MM.1S (cell line): ENCODE measurements at places on chromosomes 3 and 15.

DNA sequence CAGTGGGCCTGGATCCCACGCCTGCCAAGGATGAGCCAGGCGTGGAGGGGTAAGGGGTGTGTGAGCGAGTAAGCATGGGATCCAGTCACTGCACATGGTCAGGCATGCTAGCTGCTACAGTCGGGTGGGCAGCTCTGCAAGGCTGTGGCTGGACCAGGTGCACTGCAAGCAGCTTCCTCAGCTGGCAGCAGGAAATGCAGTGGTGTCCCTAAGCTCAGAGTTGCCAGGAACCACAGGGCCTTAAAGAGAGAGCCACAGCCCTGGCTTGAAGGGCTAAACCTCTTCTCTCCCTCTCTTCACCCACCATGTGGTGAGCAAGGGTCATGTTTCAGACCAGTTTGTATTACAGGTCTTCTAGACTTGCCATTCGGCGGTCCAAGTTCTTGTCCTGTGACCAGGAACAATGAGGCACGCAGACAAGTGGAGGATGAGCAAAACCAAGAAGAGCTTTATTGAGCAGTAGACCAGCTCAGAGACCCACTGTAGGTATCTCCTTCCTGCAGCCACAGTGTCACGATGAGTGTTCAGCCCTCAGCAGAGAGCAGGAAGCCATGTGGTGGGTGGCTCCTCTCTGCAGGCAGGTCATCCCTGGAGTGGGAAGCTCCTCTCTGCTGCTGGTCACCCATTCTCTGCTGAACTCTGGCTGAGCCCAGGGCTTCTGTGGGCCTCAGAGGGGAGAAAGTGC is 511.9 kb downstream of the PYDC2 start:
- no peak for DNase-seq

DNA sequence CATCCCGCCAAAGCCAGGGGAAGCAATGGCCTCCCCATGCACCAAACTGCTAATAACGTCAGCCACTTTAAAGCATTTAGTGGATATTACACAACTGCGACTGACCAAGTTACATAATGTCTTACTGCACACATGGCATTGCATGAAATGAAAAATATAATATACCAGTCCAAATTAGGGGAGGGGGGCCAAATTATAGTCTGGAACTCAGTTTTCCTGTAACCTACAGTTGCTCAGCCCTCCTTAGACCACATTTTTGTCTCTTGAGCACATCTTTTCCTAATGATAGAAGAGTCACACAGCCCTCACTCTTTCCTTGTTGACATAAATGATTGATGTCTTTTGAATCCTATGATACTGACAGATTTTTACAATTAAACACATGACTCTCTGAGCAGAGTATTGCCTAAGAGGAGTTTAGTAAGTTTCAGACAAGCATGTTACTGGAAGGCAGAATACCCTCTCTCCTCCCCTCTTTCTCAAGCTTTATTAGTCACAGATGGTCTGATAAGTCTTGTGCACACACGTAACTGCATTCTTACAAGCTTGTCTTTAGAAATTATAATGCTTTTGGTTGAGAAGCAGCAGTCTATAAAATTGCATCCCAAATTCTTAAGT is 1.1 kb upstream of the PLD1 start:
- DNase-seq = no peak

GRCh38 chr3:134030379-134031347 is 938 bp upstream of the SLCO2A1 start:
- DNase-seq = no peak

DNA sequence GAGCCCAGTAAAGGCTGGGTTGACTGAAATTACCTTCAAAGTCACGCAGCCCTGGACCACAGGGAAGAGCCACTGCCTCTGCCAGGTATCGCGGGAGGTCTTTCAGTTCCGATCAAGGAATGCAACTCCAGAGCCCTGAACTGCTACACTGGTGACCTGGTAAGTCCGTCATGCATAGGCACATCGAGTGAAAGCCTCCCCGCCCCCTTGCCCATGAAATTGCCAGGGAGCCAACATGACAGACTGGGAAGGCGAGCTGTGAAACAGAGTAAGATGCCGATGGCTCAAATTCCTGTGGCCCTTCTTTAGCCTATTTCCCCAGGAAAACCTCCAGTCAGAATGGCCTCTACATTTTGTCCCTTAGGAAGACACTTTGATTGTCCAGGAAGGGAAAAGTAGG is 2.3 kb upstream of the GP5 start:
- no peak for DNase-seq

GRCh38 chr3:134937256-134938028 is 142.4 kb downstream of the EPHB1 start:
- DNase-seq = no peak

- peak; percentile 26 for DNase-seq
Observed at GRCh38 chr15:91522605-91523332, 330.7 kb upstream of the SLCO3A1 start.

DNA sequence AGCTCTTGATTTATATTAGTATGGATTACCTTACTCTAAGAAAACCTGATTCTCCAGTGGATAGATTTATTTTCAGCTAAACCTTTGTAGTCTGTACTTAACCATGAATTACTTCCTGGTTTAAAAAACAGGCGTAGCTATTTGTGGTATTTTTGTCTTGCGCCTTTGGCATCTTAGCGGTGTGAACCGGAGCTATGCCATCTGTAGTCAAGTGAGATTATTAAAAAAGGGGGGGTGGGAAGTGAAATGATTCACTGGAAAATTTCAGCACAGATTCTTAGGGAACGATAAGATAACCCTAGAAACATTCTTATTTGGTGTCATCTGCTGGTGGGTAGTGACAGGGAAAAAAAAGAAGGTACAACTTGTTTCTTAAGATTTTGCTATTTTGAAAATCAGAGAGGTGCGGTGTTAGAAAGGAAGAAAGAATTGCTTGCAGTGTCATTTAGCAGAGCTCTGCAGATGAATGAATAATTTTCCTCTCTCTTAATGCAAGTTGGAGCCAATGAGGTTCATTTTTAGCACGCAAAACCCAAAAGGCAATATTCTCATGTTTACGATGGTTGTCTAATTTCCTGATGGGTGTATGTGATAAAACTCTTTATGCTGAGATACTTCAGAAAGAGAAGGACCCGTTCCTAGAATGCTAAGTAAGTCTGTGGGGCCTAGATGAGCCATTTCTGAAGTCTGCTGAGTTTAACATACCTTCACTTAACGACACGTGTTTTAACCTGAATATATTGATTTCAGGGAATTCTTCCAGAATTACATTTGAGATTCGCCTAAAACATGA is 44.0 kb downstream of the PSMD6 start:
- no peak for DNase-seq

- no peak for DNase-seq
Observed at GRCh38 chr3:38598791-38599190, 50.7 kb downstream of the SCN5A start.

GRCh38 chr3:128426128-128426921 is 40.4 kb downstream of the DNAJB8 start:
- DNase-seq = peak; percentile 41

DNA sequence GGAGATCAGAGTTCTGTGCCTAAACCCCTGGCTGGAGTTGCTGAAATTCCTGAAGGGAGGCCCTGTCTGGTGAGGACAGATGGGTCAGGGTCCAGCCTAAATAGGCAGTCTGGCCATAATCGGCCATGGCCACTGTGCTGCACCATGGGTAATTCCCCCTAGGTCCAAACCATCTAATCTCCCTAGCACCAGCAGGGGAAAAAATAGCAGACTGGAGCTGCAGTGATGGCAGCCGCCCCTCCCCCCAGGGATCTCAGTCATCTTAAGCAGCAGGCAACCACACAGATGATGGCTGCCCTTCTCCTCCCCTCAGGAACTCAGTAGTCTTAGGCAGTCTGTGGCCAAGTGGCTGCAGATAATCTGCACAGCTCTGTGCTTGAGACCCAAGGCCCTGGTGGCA is 68.4 kb upstream of the CD96 start:
- DNase-seq = no peak

DNA sequence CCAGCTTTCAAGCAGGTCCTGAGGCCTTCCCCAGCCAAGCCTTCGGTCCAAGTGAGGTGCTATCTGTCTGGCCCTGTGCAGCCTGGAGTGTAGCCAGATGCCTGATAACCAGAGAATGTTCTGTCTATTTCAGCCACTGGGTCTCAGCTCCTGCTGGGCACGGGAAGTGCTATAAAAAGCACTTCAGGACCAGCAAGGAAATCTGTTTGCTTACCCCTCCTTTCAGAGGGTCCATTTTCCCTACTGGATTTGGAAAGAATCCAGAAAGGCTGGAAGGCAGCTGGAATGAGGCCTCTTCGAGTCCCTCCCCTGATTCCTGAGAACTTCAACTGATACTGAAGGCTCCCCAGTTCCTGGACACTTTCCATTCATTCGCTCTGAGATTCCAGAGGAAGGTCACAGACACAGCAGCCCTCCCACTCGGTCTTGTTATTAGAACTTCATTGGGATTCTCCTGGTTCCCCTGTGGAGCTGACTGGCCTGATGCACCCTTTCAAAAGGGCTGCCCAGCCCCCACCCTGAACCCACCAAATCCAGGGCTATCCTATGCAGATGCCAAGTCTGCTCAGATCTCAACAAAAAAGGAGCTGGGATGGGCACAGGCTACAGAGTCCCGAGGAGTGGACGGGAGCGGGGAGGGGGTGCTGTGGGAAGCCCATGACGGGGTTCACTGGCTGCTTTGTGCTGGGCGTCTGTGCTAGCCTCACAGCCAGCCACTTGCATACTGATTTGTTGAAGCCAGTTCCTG is 70.4 kb downstream of the UMPS start:
- no peak for DNase-seq

- DNase-seq = no peak
Observed at GRCh38 chr3:143380449-143380848, 260.9 kb downstream of the CHST2 start.

- no peak for DNase-seq
Observed at GRCh38 chr3:57164217-57164656, 916 bp downstream of the IL17RD start.

DNA sequence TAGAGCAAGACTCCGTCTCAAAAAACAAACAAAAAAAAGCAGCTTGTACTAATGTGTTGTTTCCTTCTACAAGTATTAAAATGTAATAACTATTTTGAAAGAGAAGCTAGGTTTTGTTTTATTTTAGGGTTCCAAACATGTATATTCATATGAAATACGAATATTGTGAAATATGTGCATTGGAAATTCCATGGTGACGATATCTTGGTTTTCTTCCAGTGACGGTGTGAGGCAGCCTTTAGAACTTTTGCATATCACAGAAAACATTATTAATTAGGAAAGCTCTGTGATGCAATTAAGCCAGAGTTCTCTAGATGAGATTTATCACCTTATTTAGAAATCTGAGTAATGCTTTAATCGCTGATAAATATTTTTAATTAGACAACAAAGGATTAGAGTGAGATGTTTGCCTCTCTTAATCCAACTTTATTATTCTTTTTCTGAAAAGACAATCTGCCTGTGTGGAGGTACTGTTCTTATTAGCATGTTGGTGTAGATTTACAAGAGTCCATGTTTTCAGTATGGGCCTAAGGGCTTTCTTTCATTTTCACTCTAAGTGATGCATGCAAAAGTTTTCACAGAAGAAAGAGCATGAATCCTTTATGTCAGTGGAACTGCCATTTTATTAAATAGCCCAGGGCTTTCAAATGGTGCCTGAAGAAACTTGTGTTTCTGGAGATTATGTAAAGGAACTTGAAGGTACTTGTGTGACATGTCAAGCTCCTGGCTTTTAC is 37.7 kb upstream of the SAMMSON start:
- no peak for DNase-seq

DNA sequence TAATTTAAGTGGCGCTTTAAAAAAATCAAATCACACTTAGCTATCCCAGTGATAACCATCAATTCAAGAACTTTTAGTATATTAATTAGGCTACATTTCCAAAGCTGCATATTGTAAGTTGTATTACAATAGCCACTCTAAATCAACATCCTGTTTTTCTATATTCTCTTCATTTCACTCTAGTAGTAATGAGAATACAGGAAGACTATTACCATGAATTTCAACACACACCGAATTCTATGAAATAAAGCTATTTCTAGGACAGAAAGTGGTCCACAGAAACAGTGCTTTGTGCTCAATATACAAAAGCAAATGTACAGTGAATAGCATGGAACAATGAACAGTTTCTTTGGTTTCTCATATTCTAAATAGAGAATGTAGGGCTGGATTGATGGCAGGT is 24.6 kb downstream of the TRAT1 start:
- no peak for DNase-seq

GRCh38 chr15:68782589-68783161 is 38.0 kb downstream of the ANP32A start:
- DNase-seq = no peak

DNA sequence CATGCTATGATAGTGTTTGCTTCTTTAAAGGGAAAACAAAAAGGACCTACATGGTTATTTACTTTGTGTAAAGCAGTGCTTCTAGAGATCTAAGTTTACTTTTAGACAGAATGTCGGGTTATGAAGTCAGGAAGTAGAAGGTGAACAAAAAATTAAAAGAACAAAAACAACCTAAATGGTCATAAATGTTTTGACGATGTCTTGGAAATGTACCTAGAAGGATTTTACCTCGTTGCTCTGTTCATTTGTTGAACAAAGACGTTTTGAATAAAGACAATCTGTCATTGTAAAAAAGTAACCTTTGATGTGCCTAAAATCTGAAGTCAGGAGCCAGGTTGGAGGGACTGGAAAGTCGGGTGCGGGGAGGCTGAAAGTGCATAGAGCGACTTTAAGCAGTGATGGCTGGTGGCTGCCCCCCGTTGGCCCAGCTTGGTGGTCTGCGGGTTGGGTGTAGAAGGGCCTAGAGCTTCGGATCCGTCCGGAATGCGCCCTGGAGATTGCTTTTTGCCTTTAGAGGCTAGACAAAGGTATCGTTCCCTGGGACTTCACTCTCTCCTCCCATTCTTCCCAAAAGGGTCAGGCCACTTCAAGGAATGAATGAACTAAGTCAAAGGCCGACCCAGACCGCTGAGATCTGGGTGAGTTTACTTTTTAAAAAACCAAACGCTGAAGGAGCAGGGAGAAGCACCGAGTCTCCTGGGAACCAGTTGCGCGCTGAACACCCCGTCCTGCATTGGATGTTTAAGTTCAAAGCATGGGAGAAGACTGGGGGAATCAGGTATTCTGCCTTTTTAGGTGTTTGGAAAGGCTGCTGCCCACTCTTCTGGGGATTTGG is 2.1 kb downstream of the SOX14 start:
- DNase-seq = no peak

- DNase-seq = no peak
Observed at GRCh38 chr3:119632829-119633228, 27.6 kb downstream of the POPDC2 start.

DNA sequence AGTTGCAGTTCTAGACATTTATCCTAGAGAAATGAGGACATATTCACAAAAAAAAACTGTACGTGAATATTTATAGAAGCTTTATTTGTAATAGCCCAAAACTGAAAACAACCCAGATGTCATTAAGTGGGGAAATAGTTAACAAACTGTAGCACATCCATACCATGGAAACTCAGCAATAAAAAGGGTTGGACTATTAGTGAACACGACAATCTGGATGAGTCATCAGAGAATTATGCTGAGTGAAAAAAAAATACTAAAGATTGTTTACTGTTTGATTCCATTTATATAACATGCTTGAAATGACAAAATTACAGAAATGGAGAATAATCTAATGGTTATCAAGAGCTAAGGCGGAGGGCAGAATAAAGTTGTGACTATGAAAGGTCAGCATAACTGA is 59.5 kb downstream of the CPA3 start:
- DNase-seq = no peak

GRCh38 chr3:14614862-14615261 is 36.7 kb upstream of the CCDC174 start:
- DNase-seq = no peak

- no peak for DNase-seq
Observed at GRCh38 chr3:171200052-171200749, 173.7 kb upstream of the SLC2A2 start.
